ENCODE measurements at places on chromosomes 5 and 9. TPM values are rescaled to one million over a fixed set of nuclear protein-coding genes. Genes with fewer than 3 reads are reported as not detected.
A peak's percentile ranks its signal among the peaks of the same experiment; 100 is the strongest.

DNA sequence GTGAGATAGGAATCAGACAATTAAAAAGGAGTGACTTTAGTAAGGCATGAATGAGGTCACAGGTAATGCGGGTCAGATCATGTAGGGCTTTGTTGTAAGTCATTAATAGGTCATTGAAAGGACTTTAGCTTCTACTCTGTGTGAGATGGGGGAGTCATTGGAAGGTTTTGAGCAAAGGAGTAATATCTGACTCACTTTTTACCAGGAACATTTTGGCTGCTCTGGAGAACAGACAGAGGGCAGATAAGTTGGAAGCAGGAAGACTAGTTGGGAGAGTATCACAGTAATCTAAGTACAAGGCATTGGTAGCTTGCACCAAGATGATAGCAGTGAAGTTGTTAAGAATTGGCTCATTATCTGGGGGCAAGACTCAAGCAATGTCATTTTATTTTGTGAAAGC is 37.4 kb downstream of the KIF2A start:
- peak overlapping the region; percentile 68 for H3K27ac ChIP-seq
- no peaks in the 10 kb centered on the region for H3K27me3 ChIP-seq
- no peak for DNase-seq
- H3K4me3 ChIP-seq: peak overlapping the region; percentile 58

DNA sequence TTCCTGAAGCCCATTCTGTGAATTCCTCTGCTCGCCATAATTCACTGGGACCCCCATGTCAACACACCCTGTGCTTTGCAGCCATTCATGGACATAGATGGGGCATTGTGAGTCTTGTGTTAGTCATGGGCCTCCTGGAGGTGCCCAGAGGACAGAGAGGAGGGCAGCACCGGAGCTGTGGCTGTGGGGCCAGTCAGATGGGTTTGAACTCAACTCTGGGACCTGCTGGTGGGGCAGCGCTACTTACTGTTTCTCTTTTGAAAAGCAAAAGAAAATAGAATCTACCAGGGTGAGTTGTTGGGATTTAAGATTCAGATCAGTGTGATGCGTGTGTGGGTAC is 11.3 kb upstream of the EXOC3 start:
- H3K4me3 ChIP-seq: no peak overlapping the region
- DNase-seq: no peak
- H3K27me3 ChIP-seq: peaks cover 8% of the 10 kb centered on the region
- H3K27ac ChIP-seq: no peak overlapping the region
- H3K4me1 ChIP-seq: no peaks in the 10 kb centered on the region
- H3K36me3 ChIP-seq: no peaks in the 10 kb centered on the region

GRCh38 chr9:92299116-92299515 is 5.6 kb upstream of the IARS1 start:
- no peaks in the 10 kb centered on the region for H3K27me3 ChIP-seq
- H3K4me1 ChIP-seq: peaks cover 10% of the 10 kb centered on the region
- H3K27ac ChIP-seq: peak overlapping the region; percentile 4
- no peak for DNase-seq

GRCh38 chr9:69168709-69169217 is 5.3 kb upstream of the TJP2 start:
- no peaks in the 10 kb centered on the region for H3K36me3 ChIP-seq
- peaks cover 22% of the 10 kb centered on the region for H3K27me3 ChIP-seq
- peak; percentile 23 for DNase-seq
- peak overlapping the region; percentile 90 for H3K4me3 ChIP-seq
- H3K27ac ChIP-seq: peak overlapping the region; percentile 76

GRCh38 chr5:173878224-173878967 is 9.8 kb upstream of the CPEB4 start:
- no peaks in the 10 kb centered on the region for H3K36me3 ChIP-seq
- no peaks in the 10 kb centered on the region for H3K27me3 ChIP-seq
- H3K27ac ChIP-seq: no peak overlapping the region
- no peak overlapping the region for H3K4me3 ChIP-seq

DNA sequence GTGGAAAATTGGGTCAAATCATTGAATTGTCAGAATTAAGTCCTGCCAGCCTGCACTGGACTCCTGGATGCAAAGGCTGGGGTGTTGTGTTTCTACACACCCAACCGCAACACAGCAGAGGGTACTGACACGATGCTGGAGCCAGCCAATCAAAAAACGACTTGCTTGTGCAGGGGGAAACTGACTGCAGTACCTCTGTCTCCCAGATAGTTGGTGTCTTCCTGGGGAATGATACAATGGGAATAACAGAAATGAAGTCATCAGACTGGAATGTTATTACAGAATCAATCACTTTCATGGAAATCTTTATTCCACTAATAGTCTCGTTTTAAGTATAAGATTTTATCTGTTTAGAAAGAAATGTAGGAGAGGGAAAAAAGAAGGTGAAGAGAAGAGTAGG is 330.3 kb downstream of the MLLT3 start:
- no peak overlapping the region for H3K27ac ChIP-seq
- H3K4me3 ChIP-seq: no peak overlapping the region
- peaks cover 12% of the 10 kb centered on the region for H3K36me3 ChIP-seq
- H3K4me1 ChIP-seq: no peaks in the 10 kb centered on the region
- DNase-seq: no peak

- no peak for DNase-seq
- no peaks in the 10 kb centered on the region for H3K36me3 ChIP-seq
- no peak overlapping the region for H3K4me3 ChIP-seq
- H3K27me3 ChIP-seq: peaks cover 35% of the 10 kb centered on the region
These were observed 16.6 kb upstream of the UNC5A start for GRCh38 chr5:176793736-176794135.

- peak overlapping the region; percentile 8 for H3K4me3 ChIP-seq
- H3K27ac ChIP-seq: peak overlapping the region; percentile 18
- DNase-seq: no peak
- H3K36me3 ChIP-seq: no peaks in the 10 kb centered on the region
- H3K4me1 ChIP-seq: peaks cover 81% of the 10 kb centered on the region
These were observed 9.1 kb downstream of the ARHGAP26 start for GRCh38 chr5:142779163-142779840.

DNA sequence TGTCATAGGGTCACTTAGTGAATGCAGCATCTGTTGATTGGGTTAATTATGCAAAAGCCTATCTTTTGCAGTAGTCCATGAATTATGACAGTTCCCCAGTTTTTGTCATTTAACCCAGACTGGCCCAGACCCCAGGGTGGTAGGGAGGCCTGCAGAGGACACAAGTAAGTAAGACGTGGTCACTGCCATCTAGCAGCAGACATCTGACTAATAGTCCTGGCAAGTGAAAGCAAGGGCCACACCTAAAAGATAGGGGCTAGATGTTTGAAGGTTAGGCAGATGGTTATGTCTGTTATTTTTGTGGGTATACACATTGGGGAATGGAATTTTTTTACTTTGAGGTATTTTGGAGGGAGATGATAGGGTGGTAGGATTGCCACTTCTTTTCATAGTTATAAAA is 48.0 kb downstream of the RAB14 start:
- peaks cover 41% of the 10 kb centered on the region for H3K4me1 ChIP-seq
- H3K27me3 ChIP-seq: no peaks in the 10 kb centered on the region
- H3K27ac ChIP-seq: peak overlapping the region; percentile 12
- DNase-seq: no peak
- H3K36me3 ChIP-seq: peaks cover 43% of the 10 kb centered on the region
- no peak overlapping the region for H3K4me3 ChIP-seq

DNA sequence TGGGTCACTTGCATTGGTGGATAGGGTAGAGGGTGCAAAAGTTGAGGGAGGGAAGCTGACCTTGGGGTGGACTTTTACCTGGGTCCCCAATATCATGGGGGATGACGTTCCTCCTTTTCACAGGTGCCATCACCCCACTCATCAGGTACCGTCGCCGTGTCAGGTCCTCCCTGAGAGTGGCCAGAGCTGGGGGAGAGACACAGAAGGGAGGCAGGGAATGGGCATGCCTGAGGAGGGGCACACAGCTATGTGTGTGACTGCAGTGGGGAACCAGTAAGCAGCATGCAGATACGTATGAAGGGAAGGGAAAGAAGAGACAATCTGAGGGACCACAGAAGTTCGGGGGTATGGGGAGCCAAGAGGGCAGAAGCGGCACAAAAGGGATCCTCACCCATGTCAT is 6.5 kb downstream of the CREB3 start:
- no peak for DNase-seq
- H3K4me3 ChIP-seq: no peak overlapping the region
- H3K27me3 ChIP-seq: no peaks in the 10 kb centered on the region
- H3K4me1 ChIP-seq: peaks cover 27% of the 10 kb centered on the region

DNA sequence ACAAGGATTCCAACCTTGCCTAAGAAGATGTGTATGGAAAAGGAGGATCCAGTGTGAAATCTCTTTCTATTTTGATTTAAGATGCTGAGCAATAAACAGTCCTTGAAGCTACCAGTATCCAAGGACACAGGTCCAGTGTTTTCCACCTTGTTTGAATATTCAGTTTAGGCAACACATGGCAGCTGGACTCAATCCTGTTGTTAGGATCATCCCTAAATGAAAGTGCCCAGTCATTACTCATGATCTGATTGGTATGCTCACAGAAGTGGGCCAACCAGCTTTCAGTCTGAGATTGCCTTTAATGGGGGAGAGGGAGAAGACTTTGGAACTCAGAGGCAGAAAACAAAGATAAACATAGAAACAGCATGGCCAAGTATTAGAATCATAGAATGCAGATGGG is 355.7 kb upstream of the ADAMTSL1 start:
- DNase-seq: no peak
- H3K4me1 ChIP-seq: no peaks in the 10 kb centered on the region
- peaks cover 3% of the 10 kb centered on the region for H3K27me3 ChIP-seq

GRCh38 chr5:157820593-157821252 is 38.2 kb downstream of the CLINT1 start:
- H3K27ac ChIP-seq: no peak overlapping the region
- no peaks in the 10 kb centered on the region for H3K27me3 ChIP-seq
- H3K4me1 ChIP-seq: peaks cover 4% of the 10 kb centered on the region
- no peak overlapping the region for H3K4me3 ChIP-seq

- H3K27ac ChIP-seq: no peak overlapping the region
- no peaks in the 10 kb centered on the region for H3K4me1 ChIP-seq
- H3K36me3 ChIP-seq: peaks cover 3% of the 10 kb centered on the region
These were observed 12.2 kb upstream of the MARCHF3 start for GRCh38 chr5:127042593-127042992.

Gene IGFBPL1
- total RNA-seq: not detected

Measured in naive thymus-derived CD8-positive, alpha-beta T cell (primary cell).